ENCODE measurements at places on chromosomes 5 and 9. TPM values are rescaled to one million over a fixed set of nuclear protein-coding genes. Genes with fewer than 3 reads are reported as not detected.

SLC1A1 gene
- 7.1 TPM for total RNA-seq

OTP gene
- not detected for total RNA-seq

GNA14 gene
- total RNA-seq: not detected

NR5A1 gene
- total RNA-seq: not detected

HSD17B3 gene
- not detected for total RNA-seq

RAB3C gene
- not detected for total RNA-seq

IRGM gene
- total RNA-seq: not detected

QRFP gene
- not detected for total RNA-seq

DOCK8 gene
- 0.17 TPM for total RNA-seq

CHSY3 gene
- 19.7 TPM for total RNA-seq

IFNA21 gene
- total RNA-seq: not detected

SLC2A6 gene
- total RNA-seq: 5.4 TPM

ICE1 gene
- total RNA-seq: 35.9 TPM

COL5A1 gene
- 2,410 TPM for total RNA-seq

CDO1 gene
- 3.3 TPM for total RNA-seq

PHF24 gene
- total RNA-seq: 0.30 TPM

PBX3 gene
- 26.6 TPM for total RNA-seq

IL9 gene
- not detected for total RNA-seq

HTR4 gene
- total RNA-seq: not detected

ECM2 gene
- 34.2 TPM for total RNA-seq

PCDHGB3 gene
- 0.21 TPM for total RNA-seq

PRRX2 gene
- 4.9 TPM for total RNA-seq

GRCh38 chr5:157050050-157050449, 8.9 kb downstream of the HAVCR1 start:
- DNase-seq: no peak

- DNase-seq: no peak
These were observed 1393.3 kb upstream of the WWC1 start for GRCh38 chr5:166898166-166898565.

GRCh38 chr5:172768098-172768572, 2.9 kb downstream of the DUSP1 start:
- no peak for DNase-seq

- DNase-seq: no peak
These were observed 782.8 kb upstream of the NUDT12 start for GRCh38 chr5:104345222-104346016.

GRCh38 chr9:104386425-104387069, 117.5 kb upstream of the OR13F1 start:
- DNase-seq: no peak

GRCh38 chr5:170581211-170581610, 77.4 kb downstream of the KCNIP1 start:
- no peak for DNase-seq

- DNase-seq: no peak
These were observed 12.8 kb downstream of the ENC1 start for GRCh38 chr5:74627646-74628279.

- DNase-seq: no peak
These were observed 18.3 kb upstream of the FUBP3 start for GRCh38 chr9:130561056-130561455.

GRCh38 chr5:10746711-10747110, 14.3 kb downstream of the DAP start:
- no peak for DNase-seq

GRCh38 chr9:35254237-35254636, 92.4 kb downstream of the UNC13B start:
- no peak for DNase-seq

DNA sequence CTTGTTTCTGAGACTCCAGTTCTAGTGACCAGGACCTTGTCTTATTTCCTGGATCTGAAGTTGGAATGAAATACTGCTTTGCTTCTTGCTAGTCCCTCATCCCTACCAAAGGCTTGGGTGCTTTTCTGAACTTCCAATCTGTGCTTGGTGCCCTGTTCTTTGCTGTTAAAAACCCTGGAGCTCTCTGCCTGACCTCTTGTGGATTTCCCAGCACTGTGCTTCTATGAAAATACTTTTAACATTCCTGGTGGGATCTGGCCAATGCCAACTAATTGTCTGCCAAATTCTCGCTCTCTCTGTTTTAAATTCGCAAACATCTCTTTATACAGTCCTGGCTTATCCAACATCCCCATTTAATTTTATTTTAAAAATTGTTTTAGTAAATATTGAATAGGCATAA, 26.7 kb upstream of the CSNK1G3 start:
- no peak for DNase-seq

DNA sequence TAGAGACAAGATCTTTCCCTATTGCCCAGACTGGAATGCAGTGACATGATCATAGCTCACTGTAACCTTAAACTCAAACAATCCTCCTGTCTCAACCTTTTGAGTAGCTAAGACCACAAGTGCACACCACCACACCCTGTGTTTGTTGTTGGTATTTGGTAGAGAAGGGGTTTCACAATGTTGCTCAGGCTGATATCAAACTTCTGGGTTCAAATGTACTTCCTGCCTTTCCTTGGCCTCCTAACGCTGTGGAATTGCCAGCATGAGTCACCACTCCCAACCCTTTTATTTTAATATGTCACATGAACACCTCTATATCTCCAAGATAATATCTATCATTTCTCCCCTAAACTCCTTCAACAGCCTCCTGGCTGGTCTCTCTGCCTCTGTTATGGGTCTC, 719.0 kb downstream of the PTPRD start:
- DNase-seq: no peak

GRCh38 chr5:120697147-120697546, 233.0 kb downstream of the PRR16 start:
- no peak for DNase-seq

DNA sequence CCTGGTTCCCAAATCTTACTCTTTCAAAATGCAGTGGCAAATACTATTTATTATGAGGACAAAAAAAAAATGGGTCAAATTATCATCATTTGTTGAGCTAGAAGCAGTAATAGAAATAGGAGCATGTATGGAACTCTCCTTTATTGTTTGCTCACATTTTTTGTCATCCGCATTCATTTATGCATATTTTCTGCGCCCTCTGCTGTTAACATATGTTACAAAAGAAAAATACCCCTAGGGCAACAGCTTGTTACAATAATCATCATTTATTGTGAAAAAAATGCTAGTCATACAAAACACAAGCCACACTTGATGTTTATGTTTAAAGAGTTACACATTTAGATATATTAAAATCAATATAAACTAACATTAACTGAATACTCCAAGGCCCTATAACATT, 328.2 kb downstream of the TUSC1 start:
- DNase-seq: no peak

GRCh38 chr5:123916345-123917121, 404.6 kb downstream of the CSNK1G3 start:
- DNase-seq: no peak

GRCh38 chr5:163915481-163915961, 410.1 kb downstream of the MAT2B start:
- no peak for DNase-seq

DNA sequence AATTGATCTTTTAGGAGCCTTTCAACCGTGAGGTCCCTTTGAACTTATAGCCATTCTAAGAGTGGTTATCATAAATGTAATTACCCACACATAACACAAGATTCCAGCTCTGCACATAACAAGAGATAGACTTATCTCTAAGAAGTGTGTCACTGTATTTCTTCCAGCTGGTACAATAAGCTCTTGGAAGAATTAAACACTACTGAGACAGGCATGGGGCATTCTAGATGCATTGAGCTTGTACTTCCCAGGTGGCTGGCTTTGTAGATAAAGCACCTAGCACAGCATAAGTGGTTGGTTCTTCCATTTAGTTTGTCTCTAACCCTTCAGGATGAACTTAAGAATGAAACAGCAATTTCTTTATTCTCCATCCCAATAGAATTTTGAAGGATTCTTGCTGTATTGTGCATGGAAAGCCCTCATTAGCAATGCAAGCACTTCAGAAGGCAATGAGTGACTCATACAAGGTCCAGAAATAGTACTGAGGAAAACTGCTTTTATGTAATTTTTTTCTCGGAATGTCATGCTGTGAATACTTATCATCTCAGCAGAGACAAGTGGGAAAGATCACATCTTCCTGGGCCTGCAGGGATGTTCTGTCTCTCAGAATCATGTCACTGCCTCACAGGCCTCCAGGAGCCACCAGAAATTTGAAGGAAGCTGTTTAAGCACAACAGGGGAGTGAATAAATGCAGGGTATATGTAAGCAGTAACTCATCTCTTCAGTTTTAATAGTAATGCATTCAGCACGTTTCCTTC, 91.1 kb upstream of the CD180 start:
- no peak for DNase-seq

- DNase-seq: no peak
These were observed 5.6 kb downstream of the KLHL3 start for GRCh38 chr5:137730336-137730735.

DNA sequence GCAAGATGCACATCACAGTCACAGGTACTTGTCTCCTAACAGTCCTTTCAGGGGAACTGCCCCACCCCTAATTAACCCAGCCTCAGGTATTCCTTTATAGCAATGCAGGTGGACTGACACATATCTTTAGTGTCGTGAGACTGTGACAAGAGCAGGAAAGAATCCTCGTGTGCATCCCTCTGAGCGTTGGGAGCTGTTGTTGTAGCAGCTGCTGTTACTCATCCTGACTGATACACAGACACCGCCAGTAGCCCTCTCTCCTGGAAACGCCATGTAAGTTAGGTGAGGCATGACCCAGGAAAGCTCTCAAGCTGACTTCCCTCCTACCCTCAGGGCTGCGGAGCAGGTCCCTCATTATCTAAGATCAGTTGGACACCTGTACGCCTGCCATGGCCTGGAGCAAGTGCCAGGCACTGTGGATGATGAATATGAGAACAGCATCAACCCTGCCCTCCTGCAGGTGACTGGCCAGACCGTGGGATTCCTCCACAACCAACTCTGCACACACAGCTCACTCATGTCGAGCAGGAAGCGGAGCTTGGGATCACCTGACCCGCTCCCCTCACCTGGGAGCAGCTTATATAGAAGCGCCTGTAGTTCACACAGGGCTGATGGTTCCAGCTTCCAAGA, 10.2 kb upstream of the LCN15 start:
- DNase-seq: peak; percentile 55

- DNase-seq: no peak
These were observed 131.4 kb downstream of the CD180 start for GRCh38 chr5:67065237-67065636.

- no peak for DNase-seq
These were observed 142.4 kb downstream of the MAPKAP1 start for GRCh38 chr9:125564631-125565030.

DNA sequence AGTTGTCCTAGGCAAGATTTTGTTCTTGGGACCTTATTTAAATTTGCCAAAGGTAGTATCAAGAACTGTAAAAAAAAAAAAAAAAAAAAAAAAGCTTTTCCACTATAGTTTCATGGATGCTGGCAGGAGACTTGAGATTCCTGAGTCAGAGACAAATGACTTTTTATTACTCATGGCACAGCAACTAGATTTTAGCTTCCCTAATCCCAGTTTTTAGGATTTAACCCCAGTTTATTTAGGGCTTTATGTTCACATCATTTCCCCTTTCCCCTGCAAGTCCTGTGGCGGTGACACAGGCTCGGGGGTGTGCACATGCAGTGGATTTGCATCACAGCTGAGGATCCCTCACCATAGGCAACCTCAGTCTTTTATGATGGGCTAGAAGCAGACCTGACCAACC, 144.9 kb downstream of the GOLPH3 start:
- DNase-seq: no peak

DNA sequence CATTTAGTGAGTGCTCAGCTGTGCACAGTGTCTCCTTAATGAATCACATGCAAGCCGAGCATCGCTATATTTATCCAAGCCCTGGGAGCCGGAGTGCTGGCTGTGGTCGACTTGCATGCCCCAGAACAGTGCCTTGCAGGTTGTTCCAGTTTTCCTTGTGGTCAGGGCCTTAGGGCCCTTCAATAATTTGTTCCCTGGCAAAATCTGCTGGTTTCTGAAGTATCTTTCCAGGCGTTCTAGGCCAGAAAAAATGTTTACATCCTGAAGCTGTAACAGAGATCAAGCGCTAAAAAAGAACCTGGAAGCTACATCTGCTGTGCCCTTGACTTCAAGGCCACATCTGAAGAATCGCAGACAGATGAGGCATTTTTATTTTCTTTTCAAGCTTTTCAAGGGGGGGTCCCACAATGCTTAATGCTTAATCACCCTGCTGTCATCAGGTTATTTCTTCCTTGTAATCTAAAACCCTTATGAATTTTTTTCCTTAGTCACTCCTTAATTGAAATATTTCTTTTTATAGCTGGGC, 105.8 kb downstream of the DOCK2 start:
- no peak for DNase-seq

GRCh38 chr5:87081511-87082372, 185.9 kb upstream of the RASA1 start:
- no peak for DNase-seq

DNA sequence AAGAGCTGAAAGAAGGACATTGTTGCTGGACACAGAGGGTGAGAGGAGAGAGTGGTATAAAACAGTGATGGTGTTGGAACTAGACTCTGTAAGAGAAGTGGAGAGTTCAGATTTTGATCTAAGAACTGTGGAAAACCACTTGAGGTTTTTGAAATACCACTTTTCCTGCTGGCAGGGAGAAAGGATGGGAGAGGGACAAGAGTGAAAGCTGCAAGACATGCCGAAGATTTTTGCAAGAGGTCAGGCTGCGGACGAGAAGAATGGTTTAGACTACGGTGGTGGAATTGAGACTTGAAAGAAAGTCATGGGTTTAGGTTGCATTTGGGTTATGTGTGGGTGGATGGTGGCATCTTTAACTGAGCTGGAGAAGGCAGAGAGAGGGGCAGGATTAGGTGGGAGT, 202.2 kb upstream of the RPS23 start:
- no peak for DNase-seq

GRCh38 chr9:133461975-133462374, 2.2 kb downstream of the CACFD1 start:
- no peak for DNase-seq

DNA sequence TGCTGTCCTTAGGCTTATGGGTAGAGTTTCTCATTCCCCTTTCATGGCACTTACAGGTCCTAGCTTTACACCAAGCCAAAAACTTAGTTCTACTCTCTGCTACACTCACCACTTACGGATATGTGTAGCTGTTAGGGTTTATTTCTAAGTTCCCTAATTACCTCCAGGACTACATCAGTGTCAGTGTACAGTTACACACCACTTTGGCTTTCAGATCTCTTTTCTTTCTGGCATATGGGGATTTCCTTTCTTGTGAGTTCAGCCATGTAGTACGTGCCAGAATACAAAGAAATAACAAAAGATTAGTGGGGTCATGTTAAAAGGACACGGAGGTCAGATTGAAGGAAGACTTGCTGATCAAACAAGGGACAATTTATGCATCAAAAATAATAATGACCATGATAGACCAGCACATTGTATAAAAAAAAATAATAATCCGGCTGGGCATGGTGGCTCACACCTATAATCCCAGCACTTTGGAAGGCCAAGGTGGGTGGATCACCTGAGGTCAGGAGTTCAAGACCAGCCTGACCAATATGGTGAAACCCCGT, 41.8 kb downstream of the LYRM7 start:
- DNase-seq: no peak

GRCh38 chr9:97412626-97413385, 910 bp downstream of the TDRD7 start:
- DNase-seq: no peak

Measured in chondrocyte (in vitro differentiated cells).